Amygdala (tissue), 56 donors: ENCODE measurements at places on chromosomes 6 and 20.

- no peak for DNase-seq
These were observed 202.8 kb downstream of the DLL1 start for GRCh38 chr6:170087941-170088581.

- DNase-seq: no peak
These were observed 12.0 kb downstream of the DLGAP4 start for GRCh38 chr20:36318166-36318565.

GRCh38 chr6:105550955-105551620 lies 148.2 kb upstream of the PREP start:
- DNase-seq: no peak

- peak; percentile 78 for DNase-seq
These were observed 180.0 kb downstream of the TBXT start for GRCh38 chr6:165987483-165988301.

DNA sequence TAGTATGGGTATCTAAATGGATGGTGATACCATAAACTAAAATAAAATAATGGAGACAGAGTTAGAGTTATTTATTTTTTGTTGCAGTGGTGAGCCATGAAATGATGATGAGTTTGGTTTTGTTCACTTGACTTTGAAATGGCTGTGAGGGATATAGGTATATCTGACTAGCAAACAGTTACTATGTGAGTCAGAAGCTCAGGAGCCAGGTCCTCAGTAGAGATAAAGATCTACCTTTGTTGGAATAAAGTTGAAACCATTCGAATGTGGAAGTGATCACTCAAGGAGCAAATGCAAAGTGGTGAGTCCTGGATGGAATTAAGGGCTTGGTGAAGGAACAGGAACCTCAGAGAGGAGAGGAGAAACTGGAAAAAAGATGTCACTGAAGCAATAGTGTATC lies 86.0 kb upstream of the TPD52L1 start:
- DNase-seq: no peak

DNA sequence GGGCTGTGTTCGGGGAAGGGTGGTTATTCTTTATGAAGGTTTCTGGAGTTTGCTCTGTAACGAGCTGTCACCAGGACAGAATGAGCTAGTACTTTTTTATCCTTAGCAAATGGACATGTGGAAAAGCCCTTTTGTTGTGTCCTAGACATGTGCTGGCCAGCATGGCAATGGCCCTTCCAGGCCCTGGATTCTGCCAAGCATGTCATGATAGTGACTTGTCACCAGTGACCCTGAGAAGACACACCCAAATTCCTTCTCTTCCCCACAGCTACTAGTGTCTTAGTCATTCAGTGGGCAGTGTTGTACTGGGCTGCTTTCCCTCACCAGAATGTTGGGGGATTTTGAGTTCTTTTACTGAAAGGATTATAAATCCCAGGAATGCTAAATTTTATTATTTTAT lies 74.0 kb upstream of the XRN2 start:
- DNase-seq: no peak

- no peak for DNase-seq
These were observed 85.3 kb upstream of the SCP2D1 start for GRCh38 chr20:18728165-18728869.

DNA sequence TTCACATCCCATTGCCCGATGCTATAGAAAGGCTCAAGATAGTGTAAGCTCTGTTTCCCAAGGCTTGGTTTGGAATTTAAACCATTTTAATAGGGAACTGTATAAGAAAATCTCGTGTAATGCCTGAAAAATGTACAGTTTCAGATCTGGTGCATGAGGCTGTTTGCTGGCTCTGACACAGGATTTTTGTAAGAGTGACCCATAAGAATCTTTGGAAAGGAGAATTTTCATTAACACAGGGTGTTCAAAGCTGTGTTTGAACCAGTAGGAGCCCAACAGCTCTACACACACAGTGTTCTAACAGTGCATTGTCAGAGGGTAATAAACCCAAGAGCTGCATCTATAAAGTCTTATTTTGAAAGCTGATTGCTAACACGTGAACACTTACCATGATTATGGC lies 293.5 kb downstream of the PRL start:
- DNase-seq: no peak

DNA sequence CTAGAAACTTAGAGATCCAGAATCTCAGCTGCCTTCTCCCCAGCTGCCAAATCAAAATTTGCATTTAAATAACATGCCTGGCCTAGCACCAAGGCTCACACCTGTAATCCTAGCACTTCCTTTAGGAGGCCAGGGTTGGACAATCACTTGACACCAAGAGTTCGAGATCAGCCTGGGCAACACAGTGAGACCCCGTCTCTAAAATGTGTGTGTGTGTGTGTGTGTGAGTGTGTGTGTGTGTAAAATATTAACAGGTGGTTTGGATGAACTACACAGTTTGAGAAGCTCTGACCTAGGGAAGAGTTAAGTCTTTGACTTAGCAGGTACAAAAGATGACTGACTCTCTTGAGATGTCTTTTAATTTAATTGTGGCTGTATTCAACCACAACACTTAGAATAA lies 20.2 kb upstream of the CD2AP start:
- DNase-seq: no peak

GRCh38 chr6:106527979-106528378 lies 101.3 kb downstream of the RTN4IP1 start:
- no peak for DNase-seq

- DNase-seq: no peak
These were observed 62.0 kb downstream of the FAM50B start for GRCh38 chr6:3911130-3911529.

GRCh38 chr6:46234156-46234556 lies 63.4 kb upstream of the ENPP5 start:
- no peak for DNase-seq

- no peak for DNase-seq
These were observed 46.3 kb upstream of the STXBP5 start for GRCh38 chr6:147157930-147158329.

DNA sequence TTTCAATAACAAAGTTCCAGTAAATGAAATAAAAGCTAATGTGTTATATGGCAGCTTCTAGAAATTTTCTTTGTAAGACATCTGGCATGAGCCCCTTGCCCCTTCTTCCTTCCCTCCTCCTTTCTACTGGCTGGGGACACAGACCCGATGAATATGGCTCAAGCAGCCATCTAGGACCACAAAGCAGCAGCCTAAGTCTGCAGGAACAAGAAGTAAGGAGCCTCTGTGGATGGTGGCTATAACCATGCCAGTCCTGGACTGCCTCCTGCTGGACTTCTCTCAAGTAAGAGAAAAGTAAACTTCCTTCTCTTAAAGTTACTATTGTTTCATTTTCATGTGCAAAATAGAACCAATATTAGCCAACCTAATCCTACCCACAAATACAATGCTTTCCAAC lies 114.9 kb upstream of the DST start:
- no peak for DNase-seq

- DNase-seq: no peak
These were observed 502.2 kb upstream of the JARID2 start for GRCh38 chr6:14743474-14744211.

GRCh38 chr6:146620655-146621054 lies 21.9 kb downstream of the ADGB start:
- DNase-seq: no peak

DNA sequence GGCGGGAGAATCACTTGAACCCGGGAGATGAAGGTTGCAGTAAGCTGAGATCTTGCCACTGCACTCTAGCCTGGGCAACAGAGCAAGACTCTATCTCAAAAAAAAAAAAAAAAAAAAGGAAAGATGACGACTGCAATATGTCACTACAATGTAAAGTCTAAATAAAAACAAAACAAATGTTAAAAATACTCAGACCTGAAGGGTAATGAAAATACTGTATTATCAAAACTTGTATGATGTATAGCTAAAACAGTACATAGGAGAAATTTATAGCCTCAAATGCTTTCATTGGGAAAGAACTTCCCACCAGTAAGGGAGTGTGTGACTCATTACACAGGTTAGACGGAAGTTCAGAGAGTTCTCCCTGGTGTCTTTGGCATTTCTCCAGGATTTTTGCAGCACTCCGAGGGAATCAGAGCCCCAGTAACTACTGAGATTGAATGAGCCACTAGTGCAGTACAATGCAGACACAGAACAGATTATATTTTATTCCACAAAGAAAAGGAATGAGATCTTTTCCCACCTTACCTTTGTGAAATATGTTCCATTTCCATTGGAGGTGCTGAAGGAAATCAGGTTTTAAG lies 12.5 kb upstream of the RALGAPB start:
- DNase-seq: no peak

DNA sequence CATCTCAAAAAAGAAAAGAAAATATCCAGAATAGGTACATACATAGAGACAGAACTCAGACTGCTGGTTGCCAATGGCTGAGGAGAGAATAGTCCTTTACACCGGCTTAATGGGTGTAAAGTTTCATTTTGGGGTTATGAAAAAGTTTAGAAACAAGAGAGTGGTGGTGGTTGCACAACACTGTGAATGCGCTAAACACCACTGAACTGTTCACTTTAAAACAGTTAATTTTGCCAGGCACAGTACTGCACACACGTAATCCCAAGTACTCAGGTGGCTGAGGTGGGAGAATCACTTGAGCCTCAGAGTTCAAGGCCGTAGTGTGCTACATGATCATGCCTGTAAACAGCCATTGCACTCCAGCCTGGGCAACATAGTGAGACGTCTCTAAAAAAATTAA lies 7.6 kb downstream of the ILRUN start:
- no peak for DNase-seq

GRCh38 chr6:4883298-4883697 lies 107.1 kb downstream of the CDYL start:
- DNase-seq: no peak

DNA sequence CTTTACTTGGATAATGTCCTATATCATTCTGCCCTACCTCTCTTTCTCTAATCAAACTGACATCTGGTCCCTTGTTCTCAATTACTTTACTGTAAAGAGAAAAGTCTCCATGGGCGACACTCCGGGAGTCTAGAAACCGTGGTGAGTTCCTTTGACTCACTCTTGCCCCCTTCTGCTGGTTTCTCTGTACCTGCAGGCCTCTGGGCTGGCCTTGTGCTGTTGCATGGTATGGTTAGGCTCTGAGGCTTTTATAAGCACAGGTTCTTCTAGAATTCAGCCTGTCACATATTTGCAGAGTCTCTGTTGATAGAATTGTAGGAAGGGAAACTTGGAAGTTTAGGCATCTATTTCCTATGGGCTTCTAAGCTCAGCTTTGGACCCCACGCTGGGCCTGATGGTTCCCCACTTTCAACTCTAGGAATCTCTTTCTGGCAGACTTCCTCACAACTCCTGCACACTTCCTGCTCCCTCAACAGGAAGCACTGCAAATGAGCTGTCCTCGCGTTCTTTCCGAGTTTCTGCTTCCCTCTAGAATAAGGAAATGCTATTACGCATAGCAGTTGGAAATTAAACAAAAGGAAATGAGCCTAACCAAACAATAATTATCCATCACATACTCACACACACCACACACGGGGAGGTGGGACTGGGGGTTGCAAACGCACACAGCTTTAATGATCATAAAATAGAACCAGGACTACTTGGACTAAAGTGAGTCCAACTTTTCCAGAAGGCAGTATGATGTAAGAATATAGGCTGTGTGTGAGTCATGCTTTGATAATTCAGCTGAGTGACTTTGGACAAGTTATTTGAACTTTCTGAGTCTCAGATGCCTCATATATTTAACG lies 683.3 kb downstream of the QKI start:
- DNase-seq: no peak

DNA sequence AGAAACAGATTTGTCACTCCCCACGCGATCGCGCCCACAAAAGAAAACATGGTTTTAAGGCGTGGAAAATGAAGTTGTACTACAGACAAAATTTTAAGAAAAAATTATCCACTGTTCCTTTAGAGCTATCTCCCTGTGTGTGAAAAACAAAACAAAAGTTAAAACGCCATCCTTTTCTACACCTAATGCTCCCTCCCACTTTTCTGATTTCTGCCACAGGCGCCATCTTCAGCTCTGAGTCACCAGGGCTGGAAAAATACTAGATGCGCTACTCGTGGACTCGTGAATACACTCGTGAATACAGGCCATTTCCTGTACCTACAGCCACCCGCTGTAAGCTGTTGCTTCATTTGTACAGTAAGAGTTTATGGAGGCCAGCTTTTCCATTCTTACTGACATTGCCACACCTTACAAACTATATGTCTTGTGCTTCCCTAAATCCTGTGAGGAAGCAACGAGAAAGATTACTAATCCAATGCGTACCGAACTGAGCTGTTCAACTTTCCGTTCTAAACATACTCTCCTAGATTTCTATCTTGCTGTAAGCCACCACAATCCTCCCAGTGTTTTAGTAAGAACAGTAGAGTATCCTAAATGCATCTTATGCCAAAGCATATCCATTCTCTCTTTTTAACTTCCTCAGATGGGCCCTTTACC lies 773 bp upstream of the AHI1 start:
- peak; percentile 1 for DNase-seq

DNA sequence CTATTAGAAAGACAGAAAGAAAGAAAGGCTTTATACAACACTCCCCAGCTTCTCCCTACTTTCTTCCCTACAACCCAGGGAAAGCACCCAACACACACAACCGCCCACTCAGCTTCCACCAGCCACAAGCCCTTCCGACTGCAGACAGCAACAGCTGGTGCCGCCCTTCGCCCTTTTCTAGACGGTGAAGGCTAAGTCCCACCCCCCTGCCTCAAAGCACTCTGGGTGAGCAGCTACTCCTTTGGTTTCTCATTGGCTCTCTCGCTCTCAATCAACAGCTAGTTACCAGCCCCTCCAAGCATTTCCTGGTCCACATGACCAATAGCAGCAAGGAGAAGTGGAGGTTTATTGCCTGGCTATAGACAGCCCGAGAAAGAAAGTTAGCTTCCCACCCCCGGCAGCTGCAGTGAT lies 230.1 kb upstream of the MOCS1 start:
- DNase-seq: peak; percentile 52

GRCh38 chr6:24099181-24099580 lies 26.8 kb upstream of the NRSN1 start:
- DNase-seq: no peak

- DNase-seq: no peak
These were observed 167.8 kb downstream of the WDR27 start for GRCh38 chr6:169534039-169534421.

- DNase-seq: no peak
These were observed 248.7 kb upstream of the ECI2 start for GRCh38 chr6:4383910-4384638.

DNA sequence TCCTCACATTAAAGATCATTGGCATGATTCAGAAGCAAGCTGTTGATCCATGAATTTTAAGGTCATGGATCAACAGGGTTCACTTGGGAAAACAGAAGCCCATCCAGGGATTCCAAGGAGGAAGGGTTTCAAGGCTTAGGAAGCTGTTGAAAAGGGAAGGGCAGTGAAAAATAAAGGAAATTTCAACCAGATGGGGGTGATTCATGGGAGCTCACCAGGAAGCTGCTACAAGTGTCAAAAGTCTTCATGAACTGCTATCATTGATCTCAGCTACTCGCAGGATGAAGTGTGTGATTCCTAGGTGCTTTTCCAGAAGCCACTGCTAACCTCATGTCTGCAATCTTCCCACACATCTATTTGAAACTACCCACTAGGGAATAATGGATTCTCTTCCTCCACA lies 26.2 kb downstream of the ADTRP start:
- no peak for DNase-seq

DNA sequence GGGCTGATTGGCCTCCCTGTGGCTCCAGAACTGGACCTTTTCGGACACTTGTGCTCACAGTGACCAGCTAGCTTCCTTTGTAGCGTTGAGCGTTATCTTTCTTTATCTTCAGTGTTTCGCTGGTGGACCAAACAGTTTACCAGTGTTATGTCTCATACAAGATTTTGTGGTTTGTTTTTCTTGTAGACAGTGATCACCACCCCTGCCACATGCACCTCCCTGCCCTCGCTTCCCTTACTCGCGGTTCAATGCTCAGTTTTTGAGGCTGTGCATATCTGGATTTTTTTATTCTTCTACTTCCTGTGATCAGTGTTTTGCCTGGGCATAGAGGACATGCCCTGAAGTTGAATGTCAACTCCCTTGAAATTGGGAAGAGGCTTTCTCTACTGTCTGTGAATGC lies 16.4 kb downstream of the MYT1 start:
- DNase-seq: no peak
